ENCODE measurements at places on chromosomes 11 and 22.

DNA sequence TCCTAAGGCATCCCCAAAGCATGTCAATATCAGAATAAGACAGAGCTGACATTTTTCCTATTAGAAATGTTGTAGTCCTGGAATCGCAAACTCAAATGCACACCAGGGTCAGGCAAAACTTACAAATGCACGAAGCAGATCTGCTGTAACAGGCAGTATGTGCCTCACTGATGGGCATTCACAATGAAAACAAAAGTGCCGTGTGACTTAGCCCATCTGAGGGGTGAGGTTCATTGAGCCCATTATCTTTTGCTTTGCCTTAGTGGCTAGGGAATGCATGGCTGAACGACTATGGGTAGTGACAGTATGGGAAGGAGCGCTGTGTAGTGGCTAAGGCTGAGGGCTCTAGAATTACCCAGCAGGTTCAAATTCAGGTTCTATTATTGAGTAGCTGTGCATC lies 43.1 kb upstream of the RASSF10 start:
- DNase-seq = no peak

DNA sequence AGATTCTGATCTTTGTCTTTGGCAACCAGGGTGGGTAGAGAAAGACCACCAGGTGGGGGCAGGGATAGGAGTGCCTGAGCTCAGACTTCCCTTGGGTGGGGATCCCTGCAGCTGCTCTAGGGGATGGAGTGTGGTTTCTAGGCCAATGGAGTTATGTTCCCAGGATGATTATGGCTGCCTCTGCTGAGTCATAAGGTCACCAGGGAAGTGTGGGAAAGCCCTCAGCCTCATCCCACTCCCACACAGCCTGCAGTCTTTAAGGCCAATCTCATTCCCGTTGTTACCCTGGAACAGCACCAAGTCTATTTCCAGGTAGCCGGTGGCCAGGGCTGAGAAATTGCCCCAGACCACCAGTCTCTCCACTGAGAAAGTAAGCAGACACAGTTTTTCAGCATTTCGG lies 2269.3 kb upstream of the RAG2 start:
- no peak for DNase-seq

GRCh38 chr22:27984001-27984695 lies 65.1 kb upstream of the PITPNB start:
- no peak for DNase-seq

DNA sequence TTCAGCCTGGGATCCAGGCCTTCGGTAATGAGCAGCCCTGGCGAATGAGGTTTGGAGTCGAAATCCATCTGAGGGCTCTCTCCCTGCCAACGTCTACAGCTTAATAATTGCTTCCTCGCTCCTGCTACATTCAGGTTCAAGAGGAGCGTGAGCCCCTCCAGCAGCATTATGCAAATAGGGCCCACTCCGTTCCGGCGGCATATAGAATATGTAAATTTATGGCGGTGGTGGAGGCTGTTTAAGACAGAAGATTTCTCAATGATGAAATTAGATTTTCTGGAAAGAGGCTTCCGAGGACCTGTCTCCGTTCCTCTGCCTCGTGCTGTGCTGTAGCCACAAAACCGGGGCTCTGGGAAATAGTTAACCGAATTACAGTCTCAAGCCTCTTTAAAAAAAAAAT lies 402.8 kb downstream of the MIAT start:
- DNase-seq = no peak
